Hematopoietic multipotent progenitor cell treated with erythropoietin and hydrocortisone succinate and interleukin-3 and kit ligand, for 17 days (in vitro differentiated cells): ENCODE measurements at places on chromosomes 7 and 10.

- no peak for DNase-seq
Observed at GRCh38 chr7:117041007-117041406, 87.7 kb downstream of the ST7 start.

DNA sequence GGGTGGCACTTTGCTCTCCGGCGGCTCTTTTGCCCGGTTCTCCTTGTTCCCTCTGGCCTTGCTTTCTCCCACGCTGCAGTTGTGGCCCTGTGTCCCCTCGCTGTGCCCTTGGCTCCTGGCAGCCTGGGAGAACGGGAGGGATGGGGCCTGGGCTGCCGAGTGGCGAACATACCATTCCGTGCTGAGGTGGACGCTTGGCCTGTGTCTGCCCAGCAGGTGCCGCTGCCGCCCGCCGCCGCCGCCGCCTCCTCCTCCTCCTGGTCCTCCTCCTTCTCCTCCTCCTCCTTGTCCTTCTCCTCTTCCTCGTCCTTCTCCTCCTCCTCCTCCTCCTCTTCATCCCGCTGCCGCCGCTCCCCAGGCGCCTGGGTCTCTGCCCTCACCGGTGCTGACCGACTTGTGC, 36.0 kb downstream of the AGAP3 start:
- no peak for DNase-seq

DNA sequence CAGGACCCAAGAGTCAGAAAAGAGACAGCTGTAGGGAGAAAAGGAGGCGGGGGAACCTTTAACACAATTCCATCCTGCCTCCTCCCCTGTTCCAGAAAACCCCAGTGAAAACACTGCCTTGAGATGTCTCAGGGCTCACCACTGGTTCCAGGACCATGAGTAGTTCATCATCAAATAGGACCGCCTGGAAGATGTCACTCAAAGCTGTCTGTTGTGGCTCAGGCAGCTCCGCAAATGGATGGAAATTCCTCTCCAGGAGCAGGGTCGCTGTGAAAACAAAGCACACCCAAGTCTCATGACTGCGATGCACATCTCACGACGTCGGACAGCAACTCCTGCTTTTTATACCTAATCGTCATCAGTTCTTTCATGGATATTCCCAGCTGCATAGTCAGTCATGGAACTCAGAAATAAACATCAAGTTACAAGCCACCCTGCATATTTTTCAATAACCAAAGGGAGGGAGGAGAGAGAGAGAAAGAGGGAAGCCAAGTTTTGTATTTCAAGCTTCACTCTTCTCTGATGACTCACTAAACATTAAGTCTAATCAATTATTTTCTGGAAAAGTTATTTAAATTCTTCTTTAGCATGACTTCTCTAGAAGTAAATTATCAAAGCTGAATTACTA, 49.2 kb downstream of the GSDME start:
- no peak for DNase-seq

GRCh38 chr10:119303886-119304285, 96.5 kb downstream of the GRK5 start:
- no peak for DNase-seq

DNA sequence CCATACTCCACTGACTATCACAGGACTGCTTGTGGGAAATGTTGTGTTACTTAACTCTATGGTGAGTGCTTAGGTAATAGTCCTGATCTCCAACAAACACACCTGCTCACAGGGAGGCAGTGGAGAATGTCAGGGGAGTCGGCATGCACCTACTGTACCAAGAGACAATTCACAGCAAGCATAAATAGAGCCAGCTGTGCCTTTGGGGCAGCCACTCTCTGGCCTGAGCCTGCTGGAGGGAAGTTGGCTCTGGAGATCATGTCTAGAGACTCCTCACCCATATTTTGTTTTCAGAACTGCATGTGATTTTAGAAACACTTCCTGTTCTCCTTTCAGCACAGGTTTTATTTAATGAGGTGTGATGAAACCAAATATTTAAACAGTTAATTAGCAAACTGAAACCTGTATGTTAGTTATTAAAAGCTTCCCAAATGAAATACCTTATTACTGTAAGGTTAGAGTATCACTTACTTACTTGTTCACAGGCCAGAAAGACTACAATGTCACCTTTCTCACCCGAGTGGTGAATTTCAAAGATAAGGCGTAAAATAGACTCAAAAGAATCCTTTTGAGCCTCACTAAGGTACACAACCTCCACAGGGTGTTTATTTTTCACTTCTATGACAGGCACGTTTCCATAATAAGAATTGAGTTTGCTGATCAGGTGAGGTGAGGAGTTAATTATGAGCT, 21.8 kb downstream of the DHX32 start:
- DNase-seq = no peak

- no peak for DNase-seq
Observed at GRCh38 chr7:133705596-133705995, 421.5 kb upstream of the LRGUK start.

GRCh38 chr10:124287071-124287685, 131.5 kb downstream of the OAT start:
- no peak for DNase-seq

DNA sequence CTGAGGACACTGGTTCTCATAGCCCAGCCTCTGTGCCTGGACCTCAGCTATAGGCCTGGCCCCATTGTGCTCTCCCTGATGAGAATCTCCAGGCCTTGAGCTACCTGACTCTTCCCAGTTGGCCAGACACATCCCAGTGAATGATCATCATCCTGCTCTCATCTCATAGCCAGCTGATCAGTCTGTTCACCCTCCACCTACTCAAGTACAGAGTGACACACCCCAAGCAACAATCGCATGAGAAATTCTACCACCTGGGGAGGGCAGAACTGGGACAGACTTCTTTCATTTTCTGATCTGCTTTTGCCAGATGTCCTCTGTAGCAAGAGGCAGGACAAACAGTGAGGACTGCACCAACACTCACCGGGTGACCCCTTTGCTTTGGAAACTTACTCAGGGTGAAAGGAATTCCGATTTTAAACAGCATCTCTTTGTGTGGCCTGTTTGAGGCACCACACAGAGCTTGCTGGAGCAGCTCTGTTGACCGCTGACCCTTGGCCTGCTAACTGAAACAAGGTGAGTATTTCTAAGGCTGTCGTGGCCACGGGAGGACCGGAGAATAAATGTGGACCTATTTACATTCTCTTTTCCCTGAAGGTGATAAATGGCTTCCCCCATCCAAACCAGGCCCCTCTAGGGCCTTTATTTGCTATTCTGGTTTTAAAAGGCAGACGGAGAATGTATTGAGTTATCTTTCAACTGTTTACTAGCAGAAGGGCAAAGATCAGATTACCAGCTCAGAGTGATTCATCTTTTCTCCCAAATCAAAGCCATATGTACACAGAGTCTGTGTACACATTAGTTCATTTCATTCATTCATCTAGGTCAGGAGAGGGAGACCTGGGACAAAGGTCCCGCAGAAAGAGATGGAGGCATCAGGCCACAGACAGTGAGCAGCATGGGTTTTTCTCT, 181.4 kb upstream of the TNS3 start:
- DNase-seq = no peak

DNA sequence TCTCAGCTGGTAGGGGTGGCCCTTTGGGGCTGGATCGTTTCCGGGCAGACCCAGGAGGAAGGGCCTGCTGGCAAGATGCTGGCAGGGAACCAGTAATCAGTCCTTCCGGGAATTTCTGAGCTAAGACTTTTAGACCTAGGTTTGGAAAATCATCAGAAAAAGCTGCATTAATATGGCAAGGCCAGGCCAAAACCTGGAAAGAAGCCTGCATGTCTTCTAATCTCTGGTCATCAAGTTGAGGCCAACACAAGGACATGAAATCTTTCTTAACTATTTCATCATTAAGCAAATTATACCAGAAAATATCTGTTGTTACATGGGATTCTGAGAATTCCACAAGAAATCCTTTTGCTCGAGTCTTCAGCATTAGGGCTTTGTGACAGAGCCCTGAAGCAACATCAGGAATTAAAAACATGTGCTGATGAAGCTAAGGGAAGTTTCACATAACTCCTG, 19.9 kb downstream of the CPA1 start:
- no peak for DNase-seq

DNA sequence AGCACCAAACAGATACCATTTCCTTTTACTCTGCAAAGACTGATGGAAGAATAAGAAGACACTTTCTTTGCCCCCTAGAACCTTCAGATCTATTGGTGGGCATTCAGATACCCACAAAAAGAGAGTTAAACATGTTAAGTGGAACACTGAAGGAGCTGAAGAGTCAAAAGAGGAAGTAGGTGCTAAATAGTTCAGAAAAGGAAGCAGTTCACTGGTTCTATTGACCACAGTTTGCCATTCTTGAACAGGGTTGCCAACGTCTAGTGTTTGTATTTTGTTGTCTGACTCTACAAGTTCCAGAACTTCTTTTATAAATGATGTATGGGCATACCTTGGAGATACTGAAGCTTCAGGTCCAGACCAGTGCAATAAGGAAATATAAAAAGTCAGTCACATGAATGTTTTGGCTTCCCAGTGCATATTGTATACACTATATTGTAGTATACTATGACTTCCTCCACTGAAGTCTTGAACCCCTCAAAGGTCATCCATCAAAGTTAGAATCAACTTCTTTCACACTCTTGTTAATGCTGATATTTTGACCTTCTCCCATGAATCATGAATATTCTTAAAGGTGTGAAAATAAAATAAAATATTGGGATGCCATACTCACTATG, 47.5 kb upstream of the AGR3 start:
- no peak for DNase-seq

DNA sequence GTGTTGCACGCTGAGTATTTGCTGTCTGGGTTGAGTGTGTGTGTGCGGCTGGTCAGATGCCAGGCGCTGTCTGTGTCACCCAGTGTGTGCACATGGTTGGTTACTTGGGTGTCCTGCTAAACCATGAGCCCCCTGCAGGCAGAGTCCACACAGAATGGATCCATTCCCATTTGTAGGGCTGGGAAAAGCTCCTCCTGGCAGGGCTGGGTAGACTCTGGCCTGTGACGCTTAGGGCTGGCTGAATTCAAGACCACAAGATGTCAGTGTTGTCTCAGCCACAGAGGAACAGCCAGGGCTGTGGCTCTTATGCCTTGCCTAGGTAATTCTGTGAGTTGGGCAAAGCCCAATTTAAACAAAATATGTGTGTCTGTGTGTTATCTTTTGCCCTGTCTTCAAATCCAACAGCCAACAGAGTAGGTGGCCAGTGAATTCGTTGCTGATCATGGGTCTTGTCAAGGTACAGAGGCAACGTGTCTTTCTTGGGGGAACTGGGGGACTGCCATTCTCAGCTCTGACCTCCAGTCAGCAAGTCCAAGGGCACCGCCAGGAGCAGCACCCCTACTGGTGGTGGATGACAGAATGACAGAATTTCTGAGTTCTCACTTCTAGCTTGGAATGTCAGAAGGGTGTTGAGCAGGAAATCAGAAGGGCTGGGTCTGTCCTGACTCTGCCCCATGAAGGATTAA, 285.1 kb downstream of the CCSER2 start:
- no peak for DNase-seq

GRCh38 chr7:28362812-28363211, 49.5 kb upstream of the CREB5 start:
- no peak for DNase-seq

- DNase-seq = no peak
Observed at GRCh38 chr10:79939969-79940368, 8.9 kb downstream of the SFTPD start.

GRCh38 chr10:74862625-74863024, 36.2 kb downstream of the KAT6B start:
- DNase-seq = no peak

- DNase-seq = no peak
Observed at GRCh38 chr7:29442146-29442545, 121.5 kb upstream of the PRR15 start.

- peak; percentile 55 for DNase-seq
Observed at GRCh38 chr7:100465702-100466311, 1.7 kb upstream of the SPACDR start.

GRCh38 chr7:149774237-149775175, 1.1 kb upstream of the ZNF467 start:
- no peak for DNase-seq

DNA sequence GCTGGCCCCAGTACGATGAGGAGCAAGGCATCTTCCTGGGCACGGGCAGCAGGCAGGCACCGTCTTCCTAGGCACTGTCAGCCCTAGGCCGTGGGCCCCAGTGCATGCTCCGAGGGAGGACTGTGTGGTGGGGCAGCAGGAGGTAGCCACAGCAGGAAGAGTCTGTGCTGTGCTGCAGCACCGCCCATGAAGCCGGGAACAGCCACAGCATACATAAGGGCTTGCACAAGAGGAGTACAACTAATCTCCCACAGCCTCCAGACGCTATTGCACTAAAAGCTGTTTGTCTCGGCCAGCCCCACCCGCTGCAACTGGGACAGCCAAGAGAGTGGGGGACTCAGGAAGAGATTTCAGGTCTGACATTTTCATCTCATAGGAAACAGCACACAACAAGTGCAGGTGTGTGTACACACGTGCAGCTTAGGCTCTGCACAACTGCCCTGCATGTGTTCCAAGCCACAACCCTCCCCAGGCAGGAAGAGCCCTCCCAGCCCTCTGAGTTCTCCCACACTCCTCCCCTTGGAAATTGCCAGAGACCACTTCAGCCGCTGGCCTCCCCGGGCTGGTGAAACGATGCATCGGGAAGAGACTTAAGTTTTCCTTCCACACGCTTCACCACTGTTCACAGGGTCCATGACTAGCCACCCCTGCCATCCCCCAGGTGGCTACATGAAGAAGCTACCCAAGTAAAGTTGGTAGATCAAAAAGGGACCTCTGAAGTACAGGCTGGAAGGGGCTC, 88.1 kb upstream of the DDC start:
- no peak for DNase-seq

GRCh38 chr7:55253188-55253587, 111.9 kb upstream of the LANCL2 start:
- no peak for DNase-seq

- no peak for DNase-seq
Observed at GRCh38 chr7:68485253-68485917, 1112.9 kb upstream of the AUTS2 start.

DNA sequence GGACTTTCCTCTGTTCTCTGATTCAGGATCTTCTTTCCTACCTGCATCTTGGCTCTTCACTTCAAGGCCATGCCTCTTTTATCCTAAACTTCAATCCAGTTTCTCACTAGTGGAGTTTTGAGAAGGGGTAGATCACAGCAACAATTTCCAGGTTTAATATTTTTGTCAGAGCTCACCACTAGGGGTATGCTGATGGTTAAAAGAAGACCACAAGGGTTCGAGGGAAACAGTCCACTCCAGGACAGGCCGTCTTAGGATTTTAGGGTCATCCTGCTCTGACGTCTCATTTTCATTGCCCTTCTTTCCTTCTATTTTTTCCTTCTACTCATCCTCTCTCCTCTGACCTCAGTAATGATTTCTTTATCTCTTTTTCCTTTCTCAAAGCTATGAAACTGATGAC, 11.3 kb downstream of the STAG3 start:
- DNase-seq = no peak

DNA sequence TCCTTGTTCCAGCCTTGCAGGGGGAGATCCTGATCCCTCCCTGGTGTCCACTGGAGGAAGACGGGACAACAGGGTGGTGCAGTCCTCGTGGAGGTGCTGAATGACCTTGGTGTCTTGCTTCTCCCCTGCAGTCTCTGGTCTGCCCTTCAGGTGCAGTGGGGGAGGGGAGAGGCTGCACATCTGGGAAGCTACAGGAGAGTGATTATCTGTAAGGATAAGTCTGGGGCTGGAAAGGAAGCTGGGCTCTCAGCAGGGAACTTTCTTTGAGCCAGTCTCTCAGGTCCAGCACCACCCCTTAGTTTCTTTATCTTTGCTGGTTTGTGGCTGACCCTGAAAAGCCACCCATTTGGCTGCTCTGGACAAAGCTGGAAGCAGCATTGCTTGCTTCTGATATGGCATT, 275.6 kb downstream of the CCSER2 start:
- no peak for DNase-seq

- DNase-seq = no peak
Observed at GRCh38 chr7:3399858-3400257, 98.8 kb downstream of the SDK1 start.
